ENCODE measurements at places on chromosomes 11 and 22.

GRCh38 chr11:91959411-91959810 is 265.2 kb upstream of the FAT3 start:
- no peak for DNase-seq

- DNase-seq, result no peak
Measured at GRCh38 chr11:65429068-65429681, 6.6 kb downstream of the NEAT1 start.

GRCh38 chr11:119025541-119025940 is 5.1 kb downstream of the SLC37A4 start:
- DNase-seq, result no peak

DNA sequence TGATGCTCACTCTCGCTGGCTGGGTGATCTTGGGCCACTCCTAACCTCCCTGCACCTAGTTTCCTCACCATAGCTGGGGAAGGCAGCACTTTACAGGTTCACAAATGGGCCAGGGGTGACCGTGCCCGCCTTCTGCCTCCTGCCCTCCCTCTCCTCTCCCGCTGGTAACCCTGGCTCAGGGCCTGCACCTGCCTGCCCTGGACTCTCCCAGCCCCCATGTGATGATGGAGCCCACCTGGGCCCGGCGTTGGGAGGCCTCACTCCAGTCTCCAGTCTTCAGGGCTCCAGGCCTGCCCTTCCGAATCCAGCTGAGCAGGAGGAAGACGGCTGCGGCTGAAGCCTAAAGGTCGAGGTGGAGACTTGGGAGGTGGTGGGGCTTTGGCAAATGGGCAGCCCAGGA is 152.9 kb downstream of the CACNA1I start:
- no peak for DNase-seq

DNA sequence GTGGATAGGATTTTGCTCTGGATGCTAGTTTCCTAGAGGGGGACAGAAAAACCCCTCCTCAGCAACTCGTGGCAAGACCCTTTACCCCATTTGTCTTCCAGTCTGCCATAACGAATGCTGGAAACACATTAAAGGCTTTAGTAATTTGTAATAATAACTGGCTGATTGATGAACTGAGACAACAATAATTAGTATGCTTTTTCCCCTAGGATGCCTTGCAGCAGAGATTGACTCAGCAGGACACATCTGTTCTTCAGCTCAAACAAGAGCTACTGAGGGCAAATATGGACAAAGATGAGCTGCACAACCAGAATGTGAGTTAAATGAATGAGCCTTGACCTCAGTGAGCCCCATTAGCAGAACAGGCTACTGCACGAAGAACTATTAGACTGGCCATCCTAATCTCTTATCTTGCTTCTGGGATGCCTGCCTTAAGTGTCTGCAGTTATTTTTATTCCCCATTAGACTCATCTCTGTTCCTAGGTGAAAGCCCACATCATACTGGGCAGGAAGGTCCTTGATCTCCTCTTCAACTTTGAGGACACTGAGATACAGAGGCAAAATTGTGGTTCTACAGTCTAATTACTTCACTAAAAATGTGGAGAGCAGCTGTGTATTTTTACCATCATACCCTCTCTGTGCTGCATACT is 32.9 kb upstream of the DLAT start:
- DNase-seq, result no peak

DNA sequence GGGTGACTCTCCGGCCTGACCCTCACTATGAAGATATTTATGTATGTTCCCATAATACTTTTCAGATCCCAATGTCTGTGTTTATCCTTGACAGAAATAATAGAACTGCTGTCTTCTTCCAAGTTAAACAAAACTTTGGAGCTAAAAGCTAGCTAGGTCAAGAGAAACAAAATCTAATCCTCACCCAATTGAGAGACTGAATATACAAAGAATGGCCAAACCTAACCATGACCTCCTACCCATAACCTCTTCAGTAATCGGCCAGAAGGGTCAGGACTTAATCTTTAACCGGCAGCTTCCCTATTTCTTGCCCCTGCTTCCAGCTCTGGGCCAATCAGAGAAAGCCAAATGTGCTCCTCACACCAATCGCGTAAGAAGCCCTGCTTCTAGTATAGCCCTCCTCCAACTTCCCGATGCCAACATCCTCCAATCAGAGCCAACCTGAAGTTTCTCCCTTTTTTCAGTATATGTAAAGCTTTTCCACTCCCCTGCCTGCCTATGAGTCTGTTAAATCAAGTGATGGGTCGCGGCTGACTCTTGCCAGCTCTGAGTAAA is 1.7 kb upstream of the DDX6 start:
- DNase-seq, result peak; percentile 43

- no peak for DNase-seq
Measured at GRCh38 chr11:83725269-83725560, 439.0 kb upstream of the CCDC90B start.

DNA sequence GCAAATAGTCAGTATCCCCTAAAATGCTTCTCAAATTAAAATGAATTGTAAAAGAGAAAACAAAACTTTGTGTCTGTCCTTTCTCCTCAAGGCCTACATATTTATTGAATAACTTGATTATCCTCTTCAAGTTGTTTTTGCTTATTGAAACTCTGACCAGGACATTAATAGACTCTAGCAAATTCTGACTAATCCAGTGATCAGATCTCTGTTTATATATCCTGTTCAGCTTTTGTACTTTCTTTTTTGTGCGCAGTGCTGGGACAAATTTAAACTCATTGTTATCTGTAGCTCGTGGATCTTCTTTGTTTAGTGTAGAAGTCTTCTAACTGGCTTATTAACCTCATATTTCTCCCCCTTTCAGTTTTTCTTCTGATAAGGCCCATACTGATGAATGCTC is 139.9 kb upstream of the SORL1-AS1 start:
- DNase-seq, result no peak

DNA sequence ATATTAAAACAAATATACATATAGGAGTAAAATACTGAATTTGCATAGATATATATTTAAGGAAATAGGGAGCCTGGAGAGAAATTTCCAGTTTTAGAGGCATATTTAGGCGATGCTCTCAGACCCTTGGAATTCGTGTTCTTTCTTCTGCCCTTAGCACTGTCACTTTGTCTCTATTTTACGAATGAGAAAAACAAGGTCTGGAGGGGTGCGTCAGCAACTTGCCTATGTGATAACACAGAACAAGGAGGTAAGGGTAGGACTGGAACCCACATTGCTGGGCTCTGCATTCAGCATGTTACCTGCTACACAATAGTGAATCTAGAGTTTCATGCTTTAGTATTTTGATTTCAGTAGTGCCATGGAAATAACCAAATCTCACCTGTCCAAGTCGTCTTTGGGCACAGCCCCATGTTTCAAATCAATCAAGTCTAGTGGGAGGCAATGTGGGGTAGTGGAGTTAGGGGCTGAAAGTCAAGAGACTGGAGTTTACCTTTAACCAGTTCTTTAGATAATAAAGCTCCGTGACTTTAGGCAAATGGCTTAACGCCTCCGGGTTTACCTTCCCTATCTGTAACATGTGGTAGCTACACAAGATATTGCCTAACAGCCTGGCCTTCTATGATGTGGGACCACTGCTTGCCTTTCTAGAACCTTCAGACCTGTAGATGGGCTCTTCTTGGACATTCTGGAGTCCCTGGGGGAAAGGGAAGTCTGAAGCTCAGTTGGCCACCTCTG is 44.8 kb upstream of the AMPD3 start:
- no peak for DNase-seq

DNA sequence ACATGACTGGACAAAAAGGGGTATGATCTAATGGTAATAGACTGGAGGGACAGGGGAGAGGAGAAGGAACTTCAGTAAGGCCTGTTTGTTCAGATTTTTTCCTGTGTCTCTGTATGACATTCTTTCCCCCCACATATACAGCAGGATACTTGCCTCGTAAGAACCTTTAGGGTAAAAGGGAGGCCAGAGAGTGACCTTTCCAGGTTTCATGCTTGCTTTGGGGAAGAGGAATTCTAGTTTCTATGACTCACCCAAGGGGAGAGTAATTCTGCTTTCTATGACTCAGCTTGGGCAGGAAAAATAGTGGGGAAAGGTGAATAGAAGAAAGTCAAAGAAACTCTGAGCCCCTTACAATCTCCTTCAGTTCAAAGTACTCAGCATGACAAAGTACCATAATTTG is 457.0 kb downstream of the DLG2 start:
- DNase-seq, result no peak

GRCh38 chr11:12187399-12187798 is 77.0 kb downstream of the MICAL2 start:
- DNase-seq, result no peak

DNA sequence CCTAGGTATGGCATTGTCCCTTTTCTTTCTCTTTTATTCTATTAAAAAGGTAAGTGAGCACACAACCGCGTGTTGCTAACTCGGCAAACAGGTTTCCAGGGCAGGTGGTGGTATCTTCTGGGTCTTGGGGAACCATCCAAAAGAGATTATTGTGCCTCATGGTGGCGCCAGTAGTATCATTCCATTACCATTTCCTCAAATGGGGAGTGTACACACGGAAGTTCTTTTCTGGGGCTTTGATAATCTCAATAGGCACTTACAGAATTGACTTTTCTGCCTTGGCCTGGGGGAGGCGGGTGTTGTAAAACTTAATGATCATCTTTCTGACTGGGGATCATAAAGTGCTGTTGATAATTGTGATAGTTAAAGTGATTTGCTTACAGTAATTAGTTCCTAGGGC is 234.1 kb downstream of the KIRREL3 start:
- DNase-seq, result no peak

DNA sequence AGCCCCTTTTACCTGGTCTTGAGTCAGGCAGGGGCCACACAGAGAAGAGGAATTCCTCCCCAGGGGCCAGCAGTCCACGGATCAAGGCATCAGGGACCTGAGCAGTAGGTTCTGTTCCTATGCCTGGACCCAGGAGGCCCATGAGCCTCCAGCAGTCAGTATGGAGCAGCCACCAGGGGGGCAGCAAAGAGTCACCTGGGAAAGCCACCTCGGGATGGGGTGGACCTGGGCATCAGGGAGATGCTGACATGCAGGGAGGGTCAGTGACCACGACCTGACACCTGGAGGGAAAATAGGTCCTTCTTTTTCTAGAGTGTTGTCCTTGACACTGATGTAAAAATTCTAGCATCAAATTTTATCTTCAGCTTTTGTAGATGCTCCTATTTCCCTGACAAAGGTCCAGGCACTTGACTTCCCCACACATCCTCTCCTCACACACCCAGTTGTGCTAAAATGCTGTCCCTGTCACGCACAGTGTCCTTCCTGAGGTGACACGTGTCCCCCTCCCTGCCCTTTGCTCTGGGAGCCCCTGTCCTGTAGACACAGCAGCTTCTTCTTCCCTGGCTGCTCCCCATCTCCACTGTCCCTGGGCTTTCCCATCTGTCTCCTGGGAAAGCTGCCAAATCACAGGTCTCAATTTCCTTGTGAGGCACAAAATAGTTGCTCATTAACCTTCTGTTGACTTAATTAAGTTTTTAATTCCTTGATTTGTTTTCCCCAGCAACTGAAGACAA is 70.0 kb upstream of the IGLL5 start:
- no peak for DNase-seq

DNA sequence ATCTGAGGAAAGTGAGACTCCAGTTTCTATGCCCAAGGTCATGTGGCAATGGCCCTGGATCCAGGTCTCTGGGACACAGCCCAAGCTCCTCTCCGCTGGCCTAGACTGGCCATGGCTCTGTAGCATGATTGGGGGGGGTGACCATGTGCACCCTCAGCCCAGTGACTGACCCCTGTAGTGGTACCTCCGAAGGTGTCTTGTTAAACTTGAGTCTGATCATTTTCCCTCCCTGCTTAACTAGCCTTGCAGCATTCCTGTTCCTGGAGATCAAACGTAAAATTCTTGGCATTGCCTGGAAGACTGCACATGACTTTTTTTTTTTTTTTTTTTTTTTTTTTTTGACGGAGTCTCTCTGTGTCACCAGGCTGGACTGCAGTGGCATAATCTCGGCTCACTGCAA is 1116.0 kb downstream of the TBC1D22A start:
- no peak for DNase-seq

GRCh38 chr11:72012897-72013721 is 14.4 kb downstream of the IL18BP start:
- DNase-seq, result no peak

GRCh38 chr11:41950470-41951143 is 491.2 kb upstream of the LRRC4C start:
- no peak for DNase-seq

GRCh38 chr11:81569999-81570398 is 1163.7 kb downstream of the FAM181B start:
- DNase-seq, result no peak

DNA sequence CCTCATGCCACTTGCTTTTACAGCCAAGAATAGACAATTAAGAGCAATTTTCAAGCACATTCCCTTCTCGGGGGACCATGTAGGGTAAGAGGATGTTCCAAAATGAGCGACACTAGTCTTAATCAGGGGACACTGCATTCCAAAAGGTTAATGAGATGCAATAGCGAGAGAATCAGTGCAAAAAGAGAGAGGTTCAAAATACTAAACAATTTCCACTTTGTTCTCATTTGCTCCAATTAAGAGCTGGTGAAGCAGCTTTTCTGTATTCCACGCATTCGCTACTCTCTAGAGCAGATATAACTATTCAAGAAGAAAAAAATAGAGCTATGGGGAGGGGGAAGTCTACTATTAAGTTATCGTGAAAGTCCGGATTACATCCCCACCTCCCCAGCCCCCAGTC is 811 bp downstream of the LRRC4C start:
- no peak for DNase-seq

- no peak for DNase-seq
Measured at GRCh38 chr11:39221550-39222138, 2237.8 kb downstream of the LRRC4C start.

- no peak for DNase-seq
Measured at GRCh38 chr11:2857918-2858317, 27.7 kb downstream of the CDKN1C start.

DNA sequence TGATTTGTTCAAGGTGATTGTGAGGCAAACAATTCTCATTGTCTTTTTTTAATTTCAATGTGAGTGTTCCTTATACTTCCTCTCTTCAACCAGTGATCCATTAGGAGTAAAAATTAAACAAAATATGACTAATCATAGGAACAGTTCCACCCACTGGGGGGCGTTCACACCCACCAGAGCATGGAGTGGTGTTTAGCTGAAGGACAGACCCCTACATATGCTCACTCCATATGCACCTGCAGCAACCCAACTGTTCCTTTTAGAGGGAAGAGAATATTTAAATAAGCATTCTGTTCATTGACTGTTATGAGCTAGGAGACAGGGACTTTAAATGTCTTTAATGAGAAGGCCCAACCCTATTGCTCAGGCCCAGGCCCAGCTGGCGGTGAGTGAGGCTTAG is 78.7 kb upstream of the DRD2 start:
- DNase-seq, result no peak

GRCh38 chr11:15223318-15223717 is 108.6 kb downstream of the INSC start:
- DNase-seq, result no peak
